ENCODE measurements at places on chromosomes 7 and 10. TPM values are rescaled to one million over a fixed set of nuclear protein-coding genes. Genes with fewer than 3 reads are reported as not detected.

- no peaks in the 10 kb centered on the region for H3K27me3 ChIP-seq
- peaks cover 17% of the 10 kb centered on the region for H3K4me1 ChIP-seq
- no peak for DNase-seq
- no peak overlapping the region for H3K4me3 ChIP-seq
These were observed 5.0 kb upstream of the RBM17 start for GRCh38 chr10:6083523-6084475.

GRCh38 chr7:137996386-137996851 is 5.5 kb downstream of the CREB3L2 start:
- peak overlapping the region; percentile 65 for H3K4me3 ChIP-seq
- H3K27me3 ChIP-seq: no peaks in the 10 kb centered on the region
- no peak overlapping the region for H3K27ac ChIP-seq
- H3K36me3 ChIP-seq: no peaks in the 10 kb centered on the region
- DNase-seq: peak; percentile 54
- peaks cover 49% of the 10 kb centered on the region for H3K4me1 ChIP-seq

GRCh38 chr7:24392774-24393173 is 108.8 kb downstream of the NPY start:
- no peaks in the 10 kb centered on the region for H3K4me1 ChIP-seq
- H3K4me3 ChIP-seq: no peak overlapping the region
- DNase-seq: no peak
- H3K36me3 ChIP-seq: no peaks in the 10 kb centered on the region

GRCh38 chr10:78746155-78746763 is 322.5 kb upstream of the ZMIZ1 start:
- peaks cover 18% of the 10 kb centered on the region for H3K4me1 ChIP-seq
- no peaks in the 10 kb centered on the region for H3K36me3 ChIP-seq
- no peak overlapping the region for H3K27ac ChIP-seq
- no peaks in the 10 kb centered on the region for H3K27me3 ChIP-seq
- DNase-seq: no peak

GRCh38 chr10:79144351-79145173 is 75.8 kb downstream of the ZMIZ1 start:
- peaks cover 32% of the 10 kb centered on the region for H3K36me3 ChIP-seq
- peaks cover 70% of the 10 kb centered on the region for H3K4me1 ChIP-seq
- no peaks in the 10 kb centered on the region for H3K27me3 ChIP-seq
- no peak for DNase-seq
- H3K27ac ChIP-seq: peak overlapping the region; percentile 95
- H3K4me3 ChIP-seq: no peak overlapping the region

GRCh38 chr7:115940460-115941060 is 90.0 kb downstream of the TFEC start:
- H3K27me3 ChIP-seq: no peaks in the 10 kb centered on the region
- peak; percentile 25 for DNase-seq
- peaks cover 58% of the 10 kb centered on the region for H3K36me3 ChIP-seq
- no peak overlapping the region for H3K27ac ChIP-seq
- H3K4me1 ChIP-seq: peaks cover 4% of the 10 kb centered on the region
- no peak overlapping the region for H3K4me3 ChIP-seq

- no peak for DNase-seq
- no peaks in the 10 kb centered on the region for H3K36me3 ChIP-seq
- no peaks in the 10 kb centered on the region for H3K27me3 ChIP-seq
- H3K4me3 ChIP-seq: no peak overlapping the region
These were observed 166.2 kb downstream of the PTPN20 start for GRCh38 chr10:47077386-47077785.

DNA sequence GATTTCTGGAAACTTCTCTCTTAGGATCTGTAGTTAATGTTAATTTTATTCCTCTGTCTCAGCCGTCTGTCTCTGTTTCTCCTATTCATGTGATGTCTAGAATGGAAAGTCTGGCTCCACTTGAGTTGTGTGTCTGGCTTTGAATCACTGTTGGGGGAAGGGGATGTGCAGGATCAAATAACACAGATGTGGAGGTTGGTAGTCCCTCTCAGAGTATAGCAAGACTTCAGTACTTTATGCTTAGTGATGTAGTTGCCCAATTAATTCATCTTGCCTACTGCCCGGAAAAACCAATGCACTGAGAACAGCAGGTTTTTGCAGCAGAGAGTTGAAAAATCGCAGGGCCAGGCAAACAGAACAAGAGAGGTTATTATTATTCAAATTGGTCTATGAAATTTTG is 79.2 kb downstream of the PHTF2 start:
- H3K27ac ChIP-seq: no peak overlapping the region
- no peaks in the 10 kb centered on the region for H3K36me3 ChIP-seq
- no peaks in the 10 kb centered on the region for H3K27me3 ChIP-seq
- no peak overlapping the region for H3K4me3 ChIP-seq
- no peaks in the 10 kb centered on the region for H3K4me1 ChIP-seq
- no peak for DNase-seq

DNA sequence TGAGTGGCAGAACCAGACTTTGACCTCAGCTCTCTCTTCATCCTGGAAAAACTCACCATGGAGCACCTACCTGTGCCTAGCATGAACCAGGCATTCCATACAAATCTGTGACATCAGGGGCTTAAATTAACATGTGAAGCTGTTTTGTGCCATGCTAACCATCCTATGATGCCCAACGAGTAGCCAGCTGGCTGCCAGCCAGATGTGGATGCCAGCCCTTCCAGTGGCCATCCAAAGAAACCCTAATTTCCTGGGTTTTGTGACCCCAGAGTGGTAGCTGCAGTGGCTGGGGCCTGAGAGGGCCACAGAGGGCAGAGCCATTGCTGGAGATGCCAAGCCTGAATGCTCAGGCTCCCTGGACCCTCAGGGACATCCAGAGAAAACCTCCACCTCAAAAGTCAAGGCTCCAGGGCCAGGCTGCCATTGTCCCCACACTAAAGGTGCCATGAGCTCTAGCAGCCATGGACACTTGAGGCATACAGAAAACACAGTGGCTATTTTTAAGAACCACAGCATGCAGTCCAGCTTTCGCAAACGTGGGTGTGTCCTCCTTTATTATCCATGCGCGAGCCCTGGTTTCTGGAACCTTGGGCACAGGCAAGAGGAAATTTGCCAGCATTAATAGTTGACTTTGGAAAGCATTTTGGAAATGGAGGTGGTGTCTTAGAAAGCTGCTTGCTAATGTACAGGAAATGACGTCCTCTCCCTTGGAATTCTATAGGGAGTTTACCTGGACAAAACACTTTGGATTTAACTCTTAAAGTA is 6.0 kb downstream of the CPXM2 start:
- H3K4me3 ChIP-seq: no peak overlapping the region
- no peaks in the 10 kb centered on the region for H3K4me1 ChIP-seq
- H3K36me3 ChIP-seq: no peaks in the 10 kb centered on the region
- DNase-seq: no peak
- H3K27me3 ChIP-seq: peaks cover 5% of the 10 kb centered on the region

HMX3 gene
- not detected for polyA plus RNA-seq

PKD2L1 gene
- not detected for polyA plus RNA-seq

GPR85 gene
- 0.12 TPM for polyA plus RNA-seq

FAM25A gene
- polyA plus RNA-seq: not detected

TSPAN33 gene
- 2.9 TPM for polyA plus RNA-seq
